HS-27A (cell line): ENCODE measurements at places on chromosomes 6 and 20.

GRCh38 chr6:153947808-153948447 lies 91.1 kb upstream of the OPRM1 start:
- no peak for DNase-seq

DNA sequence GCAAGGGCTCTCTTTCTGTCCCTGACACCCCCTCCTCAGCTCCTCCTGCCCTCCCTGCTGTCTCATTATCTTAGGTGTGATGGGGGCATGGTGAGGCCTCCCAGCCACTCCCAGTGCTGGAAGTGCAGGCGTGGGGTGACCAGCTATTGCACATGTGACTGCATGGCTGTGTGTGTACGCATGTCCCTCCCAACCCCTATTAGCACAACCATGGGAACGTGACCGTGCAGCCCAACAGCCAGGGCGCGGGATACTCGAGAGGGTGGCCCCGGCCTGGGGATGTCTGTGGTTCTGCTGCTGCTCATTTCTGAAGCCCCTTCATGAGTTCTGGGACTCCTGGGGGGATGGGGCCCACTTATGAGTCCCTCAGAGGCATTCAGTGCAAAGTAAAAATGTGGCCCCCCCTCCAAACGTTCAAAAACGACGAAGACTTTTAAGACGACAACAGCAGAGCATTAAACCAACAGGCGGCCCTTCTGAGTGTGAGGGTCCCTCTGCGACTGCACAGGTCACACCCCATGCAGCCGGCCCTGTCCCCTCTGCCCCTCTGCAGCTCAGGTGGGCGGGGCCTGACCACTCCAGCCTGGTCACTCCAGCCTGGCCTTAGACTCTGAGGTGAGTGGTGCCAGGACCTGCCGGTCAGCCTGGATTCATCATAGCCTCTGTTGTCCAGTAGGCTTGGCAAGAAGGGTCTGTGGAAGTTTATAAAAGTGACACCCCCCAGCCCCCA lies 51.1 kb downstream of the RBM38 start:
- no peak for DNase-seq

DNA sequence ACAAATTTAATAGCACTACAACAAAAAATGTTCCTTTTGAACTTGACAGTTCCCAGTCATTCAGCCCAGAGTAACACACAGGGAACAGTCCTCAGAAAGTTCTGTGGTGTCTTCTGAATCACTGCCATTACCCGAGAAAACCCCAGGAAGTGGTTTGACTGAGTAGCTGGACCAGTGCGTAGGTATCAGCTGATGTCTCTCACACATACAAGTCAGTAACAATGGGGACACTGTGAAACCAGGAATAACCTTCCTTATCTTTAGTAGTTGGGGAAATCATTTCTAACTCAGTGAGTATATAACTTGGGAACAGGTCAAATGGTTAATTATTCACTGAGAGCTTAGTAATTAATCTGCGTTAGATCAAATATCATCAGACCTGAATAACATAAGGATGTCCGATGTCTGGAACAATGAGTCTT lies 73.1 kb downstream of the HIVEP2 start:
- DNase-seq: no peak

GRCh38 chr20:46688151-46689081 lies 828 bp downstream of the TP53RK start:
- no peak for DNase-seq

- DNase-seq: no peak
Measured at GRCh38 chr6:3263096-3263495, 4.3 kb downstream of the PSMG4 start.

DNA sequence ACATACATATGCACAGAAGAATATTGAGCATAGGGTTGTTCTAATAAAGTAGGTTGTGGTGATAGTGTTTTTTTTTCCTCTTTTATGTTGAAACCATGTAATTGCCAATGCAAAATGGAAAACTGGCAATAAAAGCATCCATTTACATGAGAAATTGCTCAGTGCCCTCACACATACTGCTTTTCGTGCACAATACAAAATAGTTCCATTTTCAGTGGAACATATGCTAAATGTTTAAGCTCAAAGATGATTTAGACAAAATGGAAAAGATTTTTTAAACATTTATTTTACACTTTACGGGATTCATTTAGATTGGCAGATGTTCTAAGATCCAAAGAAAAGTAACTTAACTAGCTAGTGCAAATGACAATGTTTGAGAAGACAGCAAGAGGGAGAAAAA lies 678.1 kb upstream of the MANEA start:
- no peak for DNase-seq

DNA sequence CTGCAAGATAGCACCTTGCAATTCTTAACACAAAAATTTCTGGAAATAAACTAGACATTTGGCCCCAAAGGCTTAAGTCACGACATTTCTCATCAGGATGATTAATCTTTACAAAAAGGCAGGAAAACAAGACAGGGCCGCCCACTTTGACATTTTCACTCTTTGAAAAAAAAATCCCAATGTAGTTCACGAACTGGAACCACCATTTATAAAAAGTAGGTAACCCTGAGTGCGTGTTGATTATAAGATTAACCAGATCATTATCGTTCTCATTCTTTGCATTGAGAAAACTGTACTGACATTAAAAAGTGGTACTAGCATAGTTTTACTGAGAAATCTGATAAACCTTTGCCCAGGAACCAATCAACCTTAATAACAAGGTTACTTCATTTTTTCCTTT lies 108.8 kb downstream of the HUS1B start:
- DNase-seq: no peak

DNA sequence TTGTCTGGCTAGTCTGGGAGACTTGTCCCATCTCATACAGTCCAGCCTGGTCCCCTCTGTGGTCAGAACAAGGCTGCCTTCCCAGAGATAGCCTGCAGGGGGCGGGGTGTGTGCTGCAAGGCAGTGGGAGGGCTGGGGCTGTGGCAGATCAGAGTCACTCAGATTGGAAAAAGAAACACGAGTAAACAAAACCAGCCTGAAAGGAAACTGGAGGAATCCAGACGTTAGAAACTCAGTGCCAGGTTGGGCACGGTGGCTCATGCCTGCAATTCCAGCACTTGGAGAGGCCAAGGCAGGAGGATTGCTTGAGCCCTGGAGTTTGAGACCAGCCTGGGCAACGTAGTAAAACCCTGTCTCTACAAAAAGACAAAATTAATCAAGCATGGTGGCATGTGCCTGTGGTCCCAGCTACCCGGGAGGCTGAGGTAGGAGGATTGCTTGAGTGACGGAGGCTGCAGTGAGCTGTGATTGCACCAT lies 20.2 kb downstream of the LEMD2 start:
- DNase-seq: no peak

DNA sequence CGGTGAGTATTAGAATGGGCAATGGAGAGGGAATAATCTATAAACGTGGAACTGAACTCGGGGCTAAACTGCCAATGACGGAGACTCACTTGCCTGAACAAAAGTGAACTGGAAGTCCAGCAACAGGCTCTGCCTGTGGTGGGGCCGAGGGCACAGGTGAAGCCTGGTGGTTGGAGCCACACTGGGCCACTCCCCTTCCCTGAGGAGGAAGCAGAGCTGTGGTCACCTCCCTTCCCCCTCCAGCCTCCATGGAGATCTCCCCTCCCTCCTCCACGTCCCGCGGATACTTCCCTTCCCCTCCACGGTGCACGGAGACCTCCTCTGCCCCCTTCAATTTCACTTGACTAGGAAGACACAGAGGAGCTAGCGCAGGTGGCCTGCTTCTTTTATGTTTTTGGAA lies 14.7 kb upstream of the DSP start:
- no peak for DNase-seq

DNA sequence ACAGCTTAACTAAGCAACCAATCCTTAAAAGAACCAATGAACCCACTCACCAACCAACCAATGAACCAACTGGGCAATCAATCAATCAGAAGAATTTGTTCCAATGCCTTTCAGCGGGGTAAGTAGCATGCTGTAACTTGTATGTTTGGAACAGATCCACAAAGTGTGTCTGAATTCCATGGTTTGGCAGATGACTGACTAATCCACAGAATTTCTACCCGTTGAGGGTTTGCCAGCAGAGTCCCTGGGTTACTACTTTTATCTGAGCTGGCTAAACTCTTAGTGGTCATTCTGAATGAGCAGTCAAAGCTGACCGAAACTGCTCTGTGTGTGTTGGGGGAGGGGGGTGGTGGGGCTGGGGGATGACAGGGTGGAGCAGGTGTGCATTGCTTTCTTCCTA lies 125.0 kb upstream of the JAG1 start:
- peak; percentile 48 for DNase-seq

GRCh38 chr6:2734488-2735166 lies 16.1 kb downstream of the MYLK4 start:
- DNase-seq: no peak

DNA sequence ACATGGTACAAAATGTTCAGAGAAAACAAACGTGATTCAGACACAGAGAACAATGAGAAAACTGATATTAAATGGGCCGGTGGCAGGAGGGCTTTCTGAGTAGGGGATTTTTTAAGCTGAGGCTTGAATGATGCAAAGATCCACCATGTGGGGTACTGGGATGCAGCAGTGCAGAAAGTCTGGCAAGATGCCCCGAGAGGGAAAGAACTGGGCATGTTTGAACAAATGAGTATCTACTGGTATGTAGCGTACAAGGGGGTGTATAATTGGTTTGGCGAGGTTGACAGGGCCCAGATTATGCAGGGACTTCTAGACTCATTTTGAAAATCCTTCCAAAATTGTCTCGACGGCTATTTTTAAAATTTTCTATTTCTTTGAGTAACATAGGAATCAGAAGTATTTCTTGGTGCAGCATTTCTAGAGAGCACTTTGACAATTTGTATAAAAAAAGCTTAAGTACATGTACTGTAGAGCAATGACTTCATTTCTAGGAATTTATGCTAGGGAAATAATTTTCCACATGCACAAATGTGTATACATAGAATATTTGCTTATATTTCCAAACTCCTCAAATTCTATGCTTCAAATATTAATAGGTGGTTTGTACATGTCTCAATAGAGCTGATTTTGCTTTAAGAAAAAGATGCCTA lies 119.6 kb upstream of the DOK5 start:
- no peak for DNase-seq

- peak; percentile 30 for DNase-seq
Measured at GRCh38 chr20:38610521-38610920, 8.9 kb downstream of the ARHGAP40 start.

- no peak for DNase-seq
Measured at GRCh38 chr20:62368392-62368975, 1.4 kb upstream of the LAMA5 start.

- DNase-seq: no peak
Measured at GRCh38 chr6:3910106-3910663, 61.0 kb downstream of the FAM50B start.

- DNase-seq: no peak
Measured at GRCh38 chr6:150163970-150164369, 21.1 kb downstream of the PPP1R14C start.

- no peak for DNase-seq
Measured at GRCh38 chr6:47153404-47153755, 111.2 kb upstream of the ADGRF1 start.

GRCh38 chr6:136523196-136523595 lies 27.0 kb downstream of the MAP7 start:
- DNase-seq: no peak

GRCh38 chr6:107736713-107737396 lies 87.3 kb downstream of the SCML4 start:
- no peak for DNase-seq

DNA sequence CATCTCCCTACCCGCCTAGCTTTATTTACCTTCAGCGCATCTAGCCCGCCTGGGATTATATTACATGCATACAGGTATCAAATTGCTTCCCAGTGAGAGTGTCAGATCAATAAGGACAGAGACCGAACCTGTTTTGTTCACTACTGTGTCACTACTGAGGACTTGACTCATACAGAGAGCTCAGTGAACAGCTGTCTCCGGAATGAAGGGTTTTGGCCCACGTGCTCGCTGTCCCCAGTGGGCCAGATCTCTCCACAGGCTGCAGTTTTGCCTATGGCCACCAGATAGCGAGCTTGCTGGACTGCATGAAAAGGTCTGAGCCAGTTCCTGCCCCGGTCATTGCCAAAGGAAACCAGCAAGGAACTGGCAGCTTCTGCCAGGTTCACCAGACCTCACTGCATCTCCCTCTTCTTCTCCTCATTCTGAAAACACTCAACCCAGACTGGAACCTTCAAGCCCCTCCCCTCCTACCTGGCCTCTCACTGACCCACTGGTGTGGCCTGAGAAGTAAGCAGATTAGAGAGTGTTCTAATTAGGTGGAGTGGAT lies 150.8 kb downstream of the ZMYND8 start:
- DNase-seq: no peak

- DNase-seq: peak; percentile 11
Measured at GRCh38 chr6:4533576-4533975, 242.6 kb upstream of the CDYL start.

- DNase-seq: peak; percentile 53
Measured at GRCh38 chr6:32883789-32884188, 29.8 kb downstream of the PSMB9 start.

GRCh38 chr6:80259118-80259517 lies 152.6 kb downstream of the BCKDHB start:
- no peak for DNase-seq

DNA sequence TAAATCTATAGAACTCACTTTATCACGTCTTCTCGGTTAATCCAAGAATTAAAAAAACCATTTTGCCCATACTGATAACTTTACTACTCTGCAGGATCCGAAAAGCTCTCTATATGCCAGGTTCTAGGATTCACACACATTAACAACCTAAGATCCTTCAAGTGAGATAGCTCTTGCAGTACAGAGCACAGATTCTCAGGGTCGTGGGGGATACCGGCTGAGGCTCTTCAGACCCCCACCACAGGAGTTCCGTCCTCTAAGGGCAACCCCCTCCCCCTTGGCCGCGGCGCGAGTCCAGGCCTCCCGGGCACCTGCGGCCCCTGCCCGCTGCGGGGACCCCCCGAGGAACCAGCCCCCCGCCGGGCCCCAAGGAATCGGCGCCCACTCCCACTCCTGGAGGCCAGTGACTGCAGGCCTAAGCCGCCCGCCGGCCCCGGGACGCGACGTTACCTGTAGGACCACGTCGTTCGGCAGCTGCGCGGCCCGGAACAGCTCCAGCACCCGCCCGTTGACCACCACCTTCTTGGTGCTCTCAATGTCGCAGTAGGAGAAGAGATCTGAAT lies 892 bp downstream of the REPS1 start:
- DNase-seq: no peak

GRCh38 chr6:170035901-170036304 lies 255.0 kb downstream of the DLL1 start:
- no peak for DNase-seq

- DNase-seq: no peak
Measured at GRCh38 chr20:44542890-44543289, 21.0 kb upstream of the SERINC3 start.

DNA sequence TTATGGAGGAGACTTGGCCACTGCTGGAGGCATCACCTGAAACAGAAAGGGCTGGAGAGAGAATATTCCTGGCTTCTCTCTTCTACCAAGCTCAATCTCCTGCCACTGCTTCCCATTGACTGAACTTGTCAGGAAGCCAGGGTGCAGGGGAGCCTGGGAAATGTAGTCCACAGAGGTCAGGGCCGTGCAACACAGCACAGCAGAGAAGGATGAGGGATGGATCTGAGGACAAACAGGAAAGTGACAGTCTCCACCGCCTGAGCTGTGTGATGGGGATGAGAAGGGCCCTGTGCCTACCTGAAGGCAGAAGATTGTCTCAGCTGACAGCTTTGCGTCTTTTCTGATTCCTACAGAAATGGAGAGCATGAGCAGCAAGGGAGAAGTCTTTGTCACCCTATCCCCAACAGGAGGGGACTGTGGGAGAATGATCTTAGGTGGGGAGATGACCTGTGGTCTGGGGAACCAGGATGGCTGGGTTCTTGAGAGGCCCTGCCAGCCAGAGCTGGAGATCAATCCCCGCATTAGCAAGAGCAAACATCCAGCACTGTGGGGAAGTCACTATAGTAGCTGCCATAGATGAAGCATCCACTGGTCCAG lies 114.2 kb downstream of the SNX5 start:
- DNase-seq: no peak
